ENCODE measurements at places on chromosomes 2 and 18.

DNA sequence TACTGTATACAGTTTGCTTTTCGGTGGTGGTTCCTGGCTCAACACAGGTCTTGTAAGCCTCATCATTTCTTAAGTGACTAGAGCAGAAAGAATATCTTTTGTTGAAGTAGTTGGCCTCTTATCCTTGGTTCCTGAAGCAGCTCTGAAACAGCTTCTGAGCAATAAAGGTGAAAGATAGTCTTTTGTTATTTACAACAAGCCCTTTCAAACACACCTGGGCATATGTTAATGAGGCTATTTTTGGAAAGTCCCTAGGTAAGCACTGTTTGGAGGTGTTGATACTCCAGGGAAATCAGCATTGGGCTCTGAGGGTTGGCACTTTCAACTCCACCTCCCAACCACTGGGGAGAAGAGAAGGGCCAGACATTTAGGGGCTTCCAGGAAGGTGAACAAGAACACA lies 211.0 kb downstream of the MCFD2 start:
- DNase-seq: no peak

DNA sequence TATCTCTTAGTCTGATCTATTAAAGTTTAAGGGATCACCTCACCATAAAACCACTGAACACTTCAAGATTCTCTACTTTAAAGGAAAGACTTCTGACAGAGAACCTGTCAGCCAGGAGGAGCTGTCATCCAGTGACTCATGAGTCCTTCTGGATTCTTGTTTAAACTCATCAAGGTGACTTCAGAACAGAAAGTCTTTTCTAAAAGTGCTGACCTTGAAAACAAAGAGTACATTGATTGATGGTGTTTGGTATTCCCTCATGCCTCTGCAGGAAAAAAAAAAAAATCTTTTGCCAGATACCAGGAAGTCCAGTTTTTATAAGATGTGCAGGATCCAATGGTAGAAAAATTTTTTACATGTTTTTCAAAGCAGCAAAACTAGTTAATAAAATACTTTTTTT lies 12.3 kb downstream of the DSG2 start:
- DNase-seq: no peak

GRCh38 chr18:8841781-8842485 lies 136.6 kb downstream of the MTCL1 start:
- no peak for DNase-seq

- no peak for DNase-seq
These were observed 59.0 kb upstream of the SPRED2 start for GRCh38 chr2:65491381-65491905.

- DNase-seq: no peak
These were observed 65.0 kb downstream of the LINC00305 start for GRCh38 chr18:64083916-64084315.
